Naive thymus-derived CD4-positive, alpha-beta T cell (primary cell): ENCODE measurements at places on chromosomes 7 and 10. TPM values are rescaled to one million over a fixed set of nuclear protein-coding genes. Genes with fewer than 3 reads are reported as not detected.

- H3K27ac ChIP-seq, result no peak overlapping the region
- no peak overlapping the region for H3K4me3 ChIP-seq
- no peak for DNase-seq
- H3K36me3 ChIP-seq, result no peaks in the 10 kb centered on the region
- no peaks in the 10 kb centered on the region for H3K4me1 ChIP-seq
These were observed 43.0 kb upstream of the CYP2C18 start for GRCh38 chr10:94640562-94640961.

- no peak for DNase-seq
These were observed 79.7 kb downstream of the VIPR2 start for GRCh38 chr7:159064816-159065510.

- no peaks in the 10 kb centered on the region for H3K4me1 ChIP-seq
- no peak overlapping the region for H3K27ac ChIP-seq
- peaks cover 19% of the 10 kb centered on the region for H3K36me3 ChIP-seq
These were observed 15.5 kb downstream of the TUBGCP2 start for GRCh38 chr10:133292919-133293809.

Gene CFAP46
- not detected for polyA plus RNA-seq

Gene CRHR2
- polyA plus RNA-seq, result not detected
